ENCODE measurements at places on chromosomes 2 and 18. TPM values are rescaled to one million over a fixed set of nuclear protein-coding genes. Genes with fewer than 3 reads are reported as not detected.

DNA sequence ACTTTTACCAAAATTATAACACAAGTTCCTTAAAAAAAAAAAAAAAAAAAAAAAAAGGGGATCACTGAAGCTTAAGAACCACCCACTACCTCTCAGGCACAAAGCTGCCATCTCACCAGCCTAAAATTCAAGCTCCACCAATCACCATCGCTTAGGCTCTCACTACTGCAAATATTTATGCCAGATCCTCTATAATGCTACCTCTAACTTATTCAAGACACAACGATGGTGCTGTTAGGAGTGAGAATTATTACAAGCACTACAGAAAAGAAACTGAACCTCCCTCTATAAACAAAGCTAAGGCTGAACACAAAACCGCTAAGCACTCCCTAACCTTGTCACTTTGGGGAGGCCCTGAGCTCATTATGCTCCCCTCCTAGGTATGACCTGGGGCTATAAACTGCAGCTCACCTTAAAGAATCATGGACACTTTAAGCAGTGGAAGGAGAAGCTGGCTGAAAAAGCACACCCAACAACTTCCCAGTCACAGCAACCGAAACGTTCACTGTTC, 3.6 kb downstream of the FZD5 start:
- DNase-seq = no peak

DNA sequence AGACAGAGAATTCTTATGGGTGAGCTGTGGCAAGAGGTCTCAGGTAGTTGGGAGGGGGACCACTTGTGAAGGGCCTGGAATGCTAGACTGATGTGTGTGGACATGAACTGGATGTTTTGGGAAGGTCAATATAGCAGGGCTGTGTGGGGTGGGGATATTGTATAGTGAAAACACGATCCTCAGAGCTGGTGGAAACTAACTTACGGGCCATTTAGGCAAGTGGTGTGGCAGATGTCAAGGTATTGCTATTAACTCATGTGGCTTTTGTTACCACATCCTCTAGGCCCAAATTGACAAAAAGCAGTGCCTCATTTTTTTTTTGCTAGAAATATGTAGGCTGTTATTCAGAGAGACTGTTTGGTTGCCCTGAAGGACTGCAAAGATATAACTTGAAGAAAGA, 8.0 kb upstream of the GALNT1 start:
- no peak for DNase-seq

DNA sequence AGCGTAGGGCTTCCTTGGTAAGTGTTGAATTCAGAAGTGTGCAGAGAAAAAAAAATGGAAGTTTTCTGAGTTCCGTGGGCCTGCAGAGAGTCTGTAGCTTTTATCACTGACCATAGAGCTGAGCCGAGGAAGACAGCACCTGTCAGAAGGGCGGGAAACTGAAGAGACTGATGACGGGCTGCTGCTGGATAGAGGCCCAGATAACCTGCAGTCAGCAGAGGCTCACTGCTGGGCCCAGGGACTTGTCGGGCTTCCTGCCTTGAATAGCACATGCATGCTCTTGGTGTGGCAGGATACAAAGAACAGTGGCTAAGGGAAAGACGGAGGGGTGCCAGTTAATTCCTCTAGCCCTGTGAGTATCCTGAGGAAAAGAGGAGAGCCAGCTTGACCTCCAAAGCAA, 166.4 kb downstream of the MGAT5 start:
- DNase-seq = no peak

The AOX1 gene
- 57.4 TPM for total RNA-seq

DNA sequence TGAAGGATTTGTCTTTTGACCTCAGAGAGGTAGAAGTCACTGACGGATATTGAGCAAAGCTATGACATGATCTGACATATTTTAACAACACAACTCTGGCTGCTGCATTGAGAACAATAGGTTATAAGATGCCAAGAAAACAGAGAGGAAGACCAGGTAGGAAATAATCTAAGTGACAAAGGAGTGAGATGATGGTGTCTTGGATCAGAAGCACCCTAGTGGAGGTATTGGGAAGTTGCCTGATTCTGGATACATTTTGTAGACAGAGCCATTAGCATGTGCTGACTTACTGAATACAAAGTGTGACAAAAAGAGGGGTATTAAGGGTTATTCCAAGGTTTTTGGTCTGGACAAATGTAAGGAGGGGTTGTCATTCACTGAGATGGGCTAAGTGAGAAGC, 1438.1 kb downstream of the DPP10 start:
- no peak for DNase-seq

GRCh38 chr18:35141567-35142274, 99.1 kb upstream of the ZNF397 start:
- DNase-seq = no peak

- no peak for DNase-seq
These were observed 40.5 kb downstream of the ST8SIA5 start for GRCh38 chr18:46716336-46716735.

- DNase-seq = no peak
These were observed 25.7 kb downstream of the RAB10 start for GRCh38 chr2:26059542-26059941.

DNA sequence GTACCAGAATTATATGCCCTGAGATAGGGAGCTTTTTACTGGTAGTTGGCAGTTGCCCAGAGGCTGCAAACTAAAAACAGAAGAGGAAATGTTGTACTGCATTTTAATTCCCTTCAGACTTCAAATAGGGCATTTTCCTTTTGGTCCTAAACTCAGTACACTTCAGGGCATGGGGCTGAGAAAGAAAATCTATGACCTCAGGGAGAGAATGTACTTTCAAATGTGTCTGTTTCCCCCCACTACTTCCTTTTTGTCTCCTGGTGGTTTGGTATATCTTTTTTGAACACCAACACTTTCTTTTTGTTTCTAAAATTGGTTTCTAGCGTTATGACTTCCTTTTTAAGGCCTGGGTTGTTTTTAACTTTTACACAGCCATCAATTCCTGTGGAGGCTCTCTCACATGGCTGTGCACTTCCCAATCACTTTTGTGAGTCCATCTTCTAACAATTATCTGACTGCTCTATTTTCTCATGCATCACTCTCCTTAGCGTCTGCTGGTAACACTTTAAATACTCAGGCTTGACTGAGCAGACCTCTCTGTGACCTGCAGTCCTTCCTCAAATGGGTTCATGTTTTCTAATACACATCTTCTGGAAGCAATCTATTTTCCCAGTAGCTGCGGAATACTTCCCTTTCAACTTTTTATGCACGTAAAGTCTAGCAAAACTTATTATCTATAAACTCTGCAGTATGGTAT, 596.0 kb downstream of the LRP1B start:
- no peak for DNase-seq

GRCh38 chr2:38444247-38444646, 67.2 kb upstream of the ATL2 start:
- peak; percentile 40 for DNase-seq

The UGT1A8 gene
- not detected for total RNA-seq

The CHRND gene
- total RNA-seq = not detected

DNA sequence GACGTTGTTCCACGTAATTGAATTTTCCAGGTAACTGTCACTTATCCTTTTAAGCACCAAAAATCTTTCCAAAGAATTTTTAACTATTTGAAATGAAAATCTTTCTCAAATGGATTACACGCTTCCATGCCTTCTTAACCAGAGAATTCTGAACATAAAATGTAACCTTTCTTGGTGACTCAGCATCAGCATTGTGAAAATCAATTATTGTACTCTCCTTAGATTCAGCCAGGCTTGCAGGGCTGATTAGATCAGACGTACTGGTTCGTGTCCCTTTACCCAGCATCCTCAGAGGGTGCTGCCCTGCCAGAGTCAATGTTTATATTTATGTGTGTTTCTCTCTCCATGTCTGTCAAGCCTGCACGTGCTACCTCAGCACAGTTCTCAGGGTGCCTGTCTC, 623.9 kb downstream of the CNTNAP5 start:
- DNase-seq = no peak

- no peak for DNase-seq
These were observed 18.3 kb downstream of the ERBB4 start for GRCh38 chr2:212520340-212520739.

The UGT1A9 gene
- not detected for total RNA-seq

The ZAP70 gene
- total RNA-seq = not detected

The ARHGAP25 gene
- 3.5 TPM for total RNA-seq

- DNase-seq = peak; percentile 54
These were observed 106.4 kb downstream of the POLE4 start for GRCh38 chr2:75064691-75065396.

DNA sequence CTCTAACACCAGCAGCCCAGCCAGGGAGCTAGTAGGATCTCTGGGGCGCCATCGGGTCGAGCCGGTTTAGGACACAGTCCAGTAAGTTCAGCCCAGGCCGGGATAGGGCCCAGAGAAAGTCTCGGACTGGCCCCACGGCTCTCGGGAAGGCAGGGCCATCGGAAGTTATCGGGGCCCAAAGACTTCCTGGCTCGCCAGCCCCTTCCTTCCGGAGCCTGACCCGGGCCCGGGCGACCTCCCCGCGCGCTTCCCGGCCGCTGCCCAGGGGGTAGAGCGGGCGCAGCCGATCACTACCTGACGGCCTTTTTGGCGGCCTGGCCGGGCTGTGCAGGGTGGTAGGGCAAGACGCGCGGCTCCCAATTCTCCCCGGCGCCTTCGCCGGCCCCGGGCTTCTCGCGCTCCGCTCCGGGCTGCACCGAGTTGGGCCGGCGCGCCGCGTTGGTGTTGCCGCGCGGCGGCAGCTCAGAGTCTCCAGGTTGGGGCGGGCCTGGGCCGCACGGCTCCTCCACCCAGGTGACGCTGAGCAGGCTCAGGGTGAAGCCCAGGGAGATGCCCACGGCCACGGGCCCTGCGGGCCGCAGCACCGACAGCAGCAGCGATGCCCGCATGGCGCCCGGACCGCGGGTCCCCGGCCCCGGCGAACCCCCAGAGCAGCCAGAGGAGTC, 546 bp downstream of the CHPF start:
- peak; percentile 28 for DNase-seq

DNA sequence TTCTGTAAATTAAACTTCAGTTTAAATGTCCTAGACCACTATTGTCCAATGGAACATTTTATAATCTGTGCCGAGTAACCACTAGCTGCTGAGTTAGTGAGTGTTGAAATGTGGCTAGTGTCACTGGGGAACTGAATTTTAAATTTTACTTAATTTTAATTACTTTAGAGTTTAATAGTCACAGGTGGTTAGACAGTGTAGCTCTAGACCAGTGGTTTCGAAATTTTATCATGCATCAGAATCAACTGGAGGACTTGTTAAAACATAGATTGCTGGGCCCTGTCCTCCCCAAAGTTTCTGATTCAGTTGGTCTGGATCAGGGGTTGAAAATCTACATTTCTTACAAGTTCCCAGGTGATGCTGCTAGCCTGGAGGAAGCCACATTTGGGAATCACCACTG, 110.4 kb downstream of the FMNL2 start:
- no peak for DNase-seq

DNA sequence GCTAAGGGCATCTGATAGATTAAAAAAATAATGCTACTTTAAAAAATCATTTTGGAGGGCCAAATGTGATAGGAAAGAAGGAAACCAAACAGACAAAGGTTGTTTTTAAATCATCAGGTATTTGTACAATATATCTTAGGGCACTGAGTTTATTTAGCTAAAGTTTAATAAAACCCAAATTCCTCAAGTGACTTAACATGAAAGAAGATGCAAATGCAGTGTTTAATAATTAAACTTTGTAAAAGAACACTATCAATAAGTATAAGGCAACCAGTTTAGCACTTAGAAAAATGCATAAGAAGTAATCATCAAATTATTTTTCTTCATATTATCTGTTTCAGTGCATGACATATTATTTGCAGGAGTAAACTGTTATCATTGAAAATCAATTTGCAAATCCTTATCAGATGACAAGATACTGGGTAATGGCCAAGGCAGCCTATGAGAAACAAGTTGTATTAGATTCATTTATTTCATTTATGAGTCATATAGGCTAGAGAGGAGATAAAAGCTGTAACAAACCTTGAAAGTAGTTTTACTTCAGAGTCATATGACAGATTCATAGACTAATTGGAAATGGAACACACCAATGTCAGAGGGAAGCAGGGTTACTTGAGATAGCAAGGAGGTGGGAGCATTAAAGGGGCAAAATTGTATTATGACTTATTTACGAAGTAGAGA, 165.5 kb downstream of the GCA start:
- no peak for DNase-seq

- DNase-seq = no peak
These were observed 145.3 kb upstream of the AQP4 start for GRCh38 chr18:27010784-27011183.

The SETBP1 gene
- total RNA-seq = 2.6 TPM

The MAIP1 gene
- total RNA-seq = 22.9 TPM

The HOXD12 gene
- not detected for total RNA-seq

- no peak for DNase-seq
These were observed 44.8 kb upstream of the TFCP2L1 start for GRCh38 chr2:121329786-121330185.

DNA sequence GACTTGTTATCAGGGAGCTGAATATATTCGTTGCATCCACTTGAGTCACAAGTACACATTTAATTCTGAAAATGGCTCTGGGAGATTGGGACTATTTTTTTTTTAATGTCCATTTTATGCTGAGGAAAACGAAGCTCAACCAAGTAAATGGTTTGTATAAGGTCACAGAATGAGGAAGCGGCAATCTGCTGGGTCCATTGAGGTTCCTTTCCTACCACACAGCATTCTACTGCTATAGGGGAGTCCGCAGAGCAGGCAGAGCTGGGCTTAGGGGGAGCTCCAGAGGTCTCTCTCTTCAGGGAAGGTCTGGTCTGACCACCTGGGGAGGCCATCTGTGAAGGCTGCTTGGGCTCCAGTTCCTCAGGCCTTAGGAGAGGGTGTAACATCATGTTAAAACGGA, 77.9 kb downstream of the MCFD2 start:
- no peak for DNase-seq

DNA sequence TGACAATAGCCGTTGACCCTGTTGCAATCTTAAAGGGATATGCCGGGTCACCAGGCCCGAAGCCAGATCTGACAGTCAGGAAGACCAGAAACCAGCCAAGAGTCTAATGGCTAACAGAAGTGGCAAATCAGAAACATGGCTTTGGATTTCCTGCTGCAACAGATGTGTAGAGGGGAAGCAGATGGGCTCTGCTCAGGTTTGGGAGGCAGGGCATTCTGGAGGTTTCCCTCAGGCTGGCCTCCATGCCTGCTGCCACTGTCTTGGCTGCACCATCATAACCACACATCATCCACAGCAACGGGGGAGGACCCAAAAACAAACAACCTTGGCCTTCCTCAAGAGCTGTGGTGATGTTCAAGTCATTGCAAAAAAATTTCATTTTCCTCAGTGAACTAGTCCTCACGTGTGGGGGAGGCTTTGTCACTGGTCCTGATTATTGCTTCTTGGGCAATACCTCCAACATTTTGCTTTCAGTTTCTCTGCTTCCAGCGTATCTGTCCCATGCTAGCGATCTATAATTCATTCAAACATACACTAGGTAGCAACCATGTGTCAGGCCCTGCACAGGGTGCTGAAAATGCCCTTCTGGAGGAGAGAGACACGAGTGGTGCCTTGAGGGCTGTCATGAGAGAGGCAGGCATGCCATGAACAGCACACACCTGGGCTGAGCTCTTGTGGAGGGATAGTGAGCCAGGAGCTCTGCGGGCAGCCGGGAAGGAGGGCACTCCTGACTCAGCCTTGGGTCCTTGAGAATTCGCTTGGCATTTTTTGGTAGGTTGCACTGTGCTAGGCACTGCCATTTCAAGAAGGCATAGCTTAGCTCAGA, 48.2 kb upstream of the LGALSL start:
- DNase-seq = peak; percentile 75
